A673 (cell line): ENCODE measurements at places on chromosomes 6 and 20. TPM values are rescaled to one million over a fixed set of nuclear protein-coding genes. Genes with fewer than 3 reads are reported as not detected.
A peak's percentile ranks its signal among the peaks of the same experiment; 100 is the strongest.

DNA sequence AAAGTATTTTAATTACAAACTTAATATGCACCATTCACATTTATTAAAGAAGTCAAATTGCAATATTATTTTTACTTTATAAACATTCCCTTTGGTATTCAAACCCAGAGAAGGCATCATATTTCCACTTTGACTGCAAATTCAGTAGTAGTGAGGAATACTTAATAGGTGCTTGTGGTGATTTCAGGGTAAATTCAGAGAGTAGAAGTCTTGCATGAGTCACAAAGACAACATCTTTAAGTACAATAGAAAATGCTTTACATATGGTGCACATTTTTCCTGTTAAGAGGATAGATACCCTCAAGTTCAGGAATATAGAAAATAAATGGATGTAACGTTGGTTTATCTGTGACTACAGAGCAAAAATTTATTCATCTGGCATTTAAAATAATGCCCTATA is 390.2 kb downstream of the TENT5A start:
- DNase-seq: no peak

MYH7B gene
- total RNA-seq: 0.34 and 1.1 TPM in 2 replicates

DNA sequence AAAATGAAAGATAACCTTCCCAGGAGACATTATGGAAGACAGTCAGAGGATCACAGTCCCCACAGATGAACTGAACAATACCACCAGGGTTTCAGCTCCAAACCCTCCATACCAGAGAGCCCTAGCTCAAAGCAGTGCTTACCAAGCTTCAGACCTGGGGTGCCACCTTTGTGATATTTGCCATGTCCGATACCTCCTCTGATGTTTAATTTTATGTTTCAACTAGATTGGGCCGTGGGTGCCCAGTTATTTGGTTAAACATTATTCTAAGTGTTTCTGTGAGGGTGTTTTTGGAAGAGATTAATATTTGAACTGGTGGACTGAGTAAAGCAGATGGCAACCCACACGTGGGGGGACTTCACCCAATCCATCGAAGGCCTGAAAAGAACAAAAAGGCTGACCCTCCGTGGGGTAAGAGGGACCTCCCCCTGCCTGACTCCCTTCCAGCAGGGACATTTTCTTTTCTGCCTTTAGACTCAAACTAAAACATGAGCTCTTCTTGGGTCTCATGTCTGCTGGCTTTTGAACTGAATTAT is 11.8 kb downstream of the SCML4 start:
- no peak for DNase-seq

GRCh38 chr6:158500016-158500735 is 59.7 kb upstream of the TMEM181 start:
- peak; percentile 67 for DNase-seq

GSTA2 gene
- not detected in 2 replicates for total RNA-seq

- DNase-seq: no peak
Measured at GRCh38 chr6:24539416-24539815, 44.6 kb downstream of the ALDH5A1 start.

DNA sequence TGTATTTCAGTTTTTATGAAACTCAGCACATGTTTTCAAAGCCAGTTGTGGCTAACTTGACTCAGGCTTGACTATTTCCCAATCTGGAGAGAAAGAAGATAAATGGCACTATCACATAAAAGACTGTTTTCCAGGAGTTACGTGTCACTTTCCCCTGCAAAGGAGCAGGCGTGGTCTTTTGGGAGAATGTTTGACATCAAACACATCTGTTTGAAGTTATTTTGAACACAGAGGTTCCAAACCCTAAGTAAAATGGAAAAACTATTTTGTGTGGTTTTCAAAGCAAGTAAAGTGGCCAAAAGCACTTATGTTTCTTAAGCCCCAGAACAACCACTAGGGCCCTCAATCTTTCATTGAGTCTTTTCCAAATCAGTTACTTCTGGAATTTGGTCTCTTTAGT is 89.7 kb downstream of the FOXF2 start:
- no peak for DNase-seq

C2 gene
- 0.56 and 1.2 TPM in 2 replicates for total RNA-seq

GRCh38 chr6:159760602-159761057 is 1.2 kb upstream of the ACAT2 start:
- DNase-seq: peak; percentile 59

HLA-G gene
- total RNA-seq: not detected in 2 replicates

DNA sequence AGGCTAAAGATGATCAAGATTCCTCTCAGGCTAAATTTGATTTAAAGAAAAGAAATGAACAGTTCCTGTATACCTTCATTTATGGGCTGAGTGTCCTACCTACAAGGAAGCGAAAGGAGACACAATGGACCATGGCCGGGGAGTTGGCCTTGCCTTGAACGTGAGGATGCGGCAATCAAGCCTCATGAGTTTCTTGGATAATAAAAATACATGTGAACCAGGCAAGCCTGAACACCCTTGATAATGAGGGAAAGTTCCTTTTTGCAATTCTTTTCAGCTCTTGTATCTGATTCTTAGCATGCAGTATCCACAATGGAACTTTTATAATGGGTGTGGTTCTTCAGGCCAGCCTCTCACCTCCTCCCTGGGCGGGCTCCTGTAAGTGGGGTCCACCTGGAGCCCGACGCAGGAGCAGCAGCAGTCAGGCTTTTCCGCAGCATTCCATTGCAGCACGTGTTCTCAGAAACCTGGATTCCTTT is 83.8 kb downstream of the RNASET2 start:
- no peak for DNase-seq

GRCh38 chr20:49675368-49676151 is 38.1 kb downstream of the B4GALT5 start:
- no peak for DNase-seq

OR2H1 gene
- total RNA-seq: not detected in 2 replicates

DNA sequence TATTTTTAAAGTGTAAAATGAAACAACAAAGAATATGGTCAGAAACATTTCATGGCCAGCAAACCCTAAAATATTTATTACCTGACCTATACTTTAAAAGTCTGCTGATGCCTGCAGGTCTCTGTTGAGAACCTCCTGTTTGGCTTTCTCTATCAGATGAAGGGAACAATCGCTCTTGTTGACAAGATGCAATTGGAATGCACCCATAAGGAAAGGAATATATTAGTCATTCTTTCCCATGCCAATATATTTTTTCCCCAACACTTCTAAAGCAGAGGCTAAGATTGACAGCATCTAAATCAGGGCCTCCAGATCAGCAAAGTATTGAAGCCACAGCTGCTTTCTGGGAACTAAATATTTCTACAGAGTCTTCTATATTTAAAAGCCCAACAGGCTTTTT is 897.8 kb downstream of the EPHA7 start:
- no peak for DNase-seq

- DNase-seq: peak; percentile 90
Measured at GRCh38 chr6:75204217-75204958, 1.5 kb downstream of the COL12A1 start.

DNA sequence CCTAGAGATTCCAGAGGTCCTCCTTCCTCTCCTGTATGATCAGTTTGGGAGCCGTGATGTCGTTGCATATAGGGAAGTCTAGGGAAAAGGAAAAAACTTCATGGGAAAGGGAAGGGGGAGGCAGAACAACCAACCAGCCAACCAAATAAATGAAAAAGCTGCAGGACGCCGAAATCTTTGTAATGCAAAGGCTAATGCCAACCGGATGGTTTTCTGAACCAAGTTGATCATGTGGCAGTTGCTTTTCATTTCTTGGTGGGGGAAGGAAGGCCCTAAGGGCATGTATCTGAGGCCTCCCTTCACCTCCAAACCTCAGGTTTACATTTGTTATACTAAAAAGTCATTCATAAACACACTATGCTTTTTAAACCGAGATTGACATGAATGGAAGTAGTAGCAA is 167.2 kb downstream of the ARID1B start:
- DNase-seq: no peak

DNA sequence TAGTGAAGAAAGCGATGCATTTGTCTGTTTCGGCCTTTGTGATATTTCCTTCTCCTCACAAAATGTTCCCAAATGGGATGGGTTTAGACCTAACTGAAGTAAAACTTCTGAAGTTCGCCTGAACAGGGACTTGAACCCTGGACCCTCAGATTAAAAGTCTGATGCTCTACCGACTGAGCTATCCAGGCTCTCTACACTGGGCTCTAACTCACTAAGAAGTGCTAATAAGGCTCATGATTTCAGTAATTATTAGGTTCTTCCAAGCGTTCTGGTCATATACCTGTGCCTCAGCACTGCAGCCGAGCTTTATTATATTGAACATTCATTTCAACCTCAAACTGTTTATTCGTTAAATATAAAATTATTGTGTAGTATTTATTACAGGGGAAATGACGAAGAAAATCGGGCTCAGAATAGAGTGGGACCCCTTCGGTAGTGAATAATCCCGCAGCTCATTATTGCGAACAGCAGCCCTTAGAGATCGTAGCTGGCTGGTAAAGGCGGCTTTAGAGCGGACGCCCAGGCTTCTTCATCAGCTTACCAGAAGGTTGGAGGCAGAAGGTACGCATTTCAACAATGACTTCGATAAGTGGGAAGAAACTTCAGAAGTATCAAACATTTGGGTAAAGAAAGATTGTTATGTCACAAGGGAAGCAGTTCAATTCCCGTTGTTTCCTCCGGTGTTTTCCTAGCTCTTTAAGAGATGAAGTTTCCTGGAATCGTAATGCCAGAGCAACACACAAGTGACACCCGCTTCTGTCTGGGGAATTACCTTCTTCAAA is 119.0 kb upstream of the ZNF184 start:
- DNase-seq: peak; percentile 80

DNA sequence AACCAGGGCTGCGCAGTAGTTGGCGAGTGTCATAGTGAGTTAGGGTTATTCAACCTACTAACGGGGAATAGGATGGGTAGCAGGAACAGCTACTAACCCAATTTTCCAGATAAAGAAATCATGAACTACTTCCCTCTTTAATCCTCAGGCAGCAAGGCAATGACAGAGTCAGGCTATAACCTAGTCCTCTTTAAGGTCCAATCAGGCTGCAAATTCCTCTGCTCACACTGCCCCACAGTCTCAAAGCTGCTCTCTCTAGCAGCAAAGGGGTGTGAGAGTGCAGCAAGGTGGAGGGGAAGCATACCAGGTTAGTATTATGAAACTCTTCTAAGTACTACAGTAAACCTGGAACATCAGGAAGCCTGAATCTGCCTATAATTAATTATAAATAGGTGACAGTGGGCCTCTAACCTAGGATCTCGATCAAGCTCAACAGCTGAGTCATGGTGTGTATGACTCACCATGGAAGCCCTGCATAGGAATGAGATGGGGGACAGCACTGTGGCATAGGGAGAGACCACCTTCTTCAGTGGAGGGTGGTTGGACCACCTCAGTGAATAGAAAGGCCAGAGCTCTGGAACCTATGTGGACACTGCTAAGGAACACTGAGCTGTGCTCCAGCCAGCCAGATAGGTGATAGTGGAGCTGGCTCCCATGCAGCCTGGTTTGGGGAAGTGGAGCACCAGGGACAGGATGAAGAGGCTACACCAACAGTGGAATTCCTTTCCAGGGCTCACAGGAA is 7.9 kb downstream of the PEX6 start:
- DNase-seq: peak; percentile 43

FAM209B gene
- 0.45 and 0.81 TPM in 2 replicates for total RNA-seq

DNA sequence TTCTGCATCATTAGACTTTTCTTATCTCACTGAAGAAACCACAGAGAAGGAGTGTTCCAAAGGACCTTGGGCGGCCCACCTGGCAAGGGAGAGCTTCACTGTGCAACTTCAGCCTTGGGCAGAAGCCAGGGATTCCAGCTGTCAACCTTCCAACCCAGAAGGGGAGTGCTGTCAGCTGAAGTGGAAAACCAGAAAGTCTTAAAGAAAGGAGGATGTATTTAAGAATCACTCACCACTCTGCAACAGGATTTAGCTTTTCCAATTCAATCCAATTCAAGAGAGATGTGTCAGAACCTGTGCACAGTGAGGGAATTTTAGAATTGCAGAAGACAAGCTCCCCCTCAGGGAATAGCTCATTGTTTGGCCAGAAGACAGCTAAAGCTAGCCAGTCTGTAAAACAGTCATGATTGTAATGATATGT is 553.7 kb downstream of the CD83 start:
- DNase-seq: peak; percentile 25

- DNase-seq: no peak
Measured at GRCh38 chr6:20001286-20001685, 164.1 kb downstream of the ID4 start.

DNA sequence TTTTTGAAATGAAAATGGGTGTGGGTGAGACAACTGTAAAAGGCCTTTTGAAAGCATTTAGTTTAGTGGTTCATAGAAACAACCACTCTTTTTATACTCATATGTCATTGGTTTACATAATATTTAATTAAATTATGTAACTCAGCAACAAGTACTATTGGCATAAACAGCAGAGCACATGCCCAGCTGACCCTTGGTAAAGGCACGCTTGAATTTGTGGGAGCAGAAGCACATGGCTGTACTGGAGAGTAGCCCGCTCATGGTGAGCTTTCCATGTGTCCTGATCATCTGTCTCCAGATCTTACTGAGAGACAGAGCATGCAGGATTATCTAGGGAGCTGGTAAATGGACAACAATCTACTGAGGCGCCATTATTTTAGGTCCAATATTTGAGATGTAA is 17.1 kb upstream of the KLHL31 start:
- DNase-seq: no peak

ARMH2 gene
- total RNA-seq: not detected in 2 replicates

DNA sequence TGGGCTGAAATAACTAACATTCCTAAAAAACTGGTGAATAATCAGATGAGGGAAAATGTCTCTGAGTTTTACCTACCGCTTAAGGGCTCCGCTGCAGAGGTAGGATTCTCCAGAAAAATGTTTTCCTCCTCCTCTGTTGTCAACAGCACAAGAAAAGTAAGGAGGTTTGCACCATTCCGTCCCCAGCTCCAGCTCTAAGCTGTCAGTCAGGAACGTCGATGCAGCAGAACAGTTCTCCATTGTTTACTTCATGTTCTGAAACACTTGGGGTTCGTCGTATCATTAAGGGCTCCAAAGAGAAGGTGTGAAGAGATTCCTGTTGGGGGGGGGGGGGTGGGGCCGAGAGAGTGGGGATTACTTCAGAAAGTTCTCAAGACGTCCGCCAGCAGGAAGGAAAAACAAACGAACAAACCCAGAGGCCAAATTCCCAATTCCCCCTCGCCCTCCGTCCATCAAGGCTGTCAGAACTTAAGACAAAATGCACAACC is 734 bp downstream of the MMS22L start:
- DNase-seq: peak; percentile 17

DNA sequence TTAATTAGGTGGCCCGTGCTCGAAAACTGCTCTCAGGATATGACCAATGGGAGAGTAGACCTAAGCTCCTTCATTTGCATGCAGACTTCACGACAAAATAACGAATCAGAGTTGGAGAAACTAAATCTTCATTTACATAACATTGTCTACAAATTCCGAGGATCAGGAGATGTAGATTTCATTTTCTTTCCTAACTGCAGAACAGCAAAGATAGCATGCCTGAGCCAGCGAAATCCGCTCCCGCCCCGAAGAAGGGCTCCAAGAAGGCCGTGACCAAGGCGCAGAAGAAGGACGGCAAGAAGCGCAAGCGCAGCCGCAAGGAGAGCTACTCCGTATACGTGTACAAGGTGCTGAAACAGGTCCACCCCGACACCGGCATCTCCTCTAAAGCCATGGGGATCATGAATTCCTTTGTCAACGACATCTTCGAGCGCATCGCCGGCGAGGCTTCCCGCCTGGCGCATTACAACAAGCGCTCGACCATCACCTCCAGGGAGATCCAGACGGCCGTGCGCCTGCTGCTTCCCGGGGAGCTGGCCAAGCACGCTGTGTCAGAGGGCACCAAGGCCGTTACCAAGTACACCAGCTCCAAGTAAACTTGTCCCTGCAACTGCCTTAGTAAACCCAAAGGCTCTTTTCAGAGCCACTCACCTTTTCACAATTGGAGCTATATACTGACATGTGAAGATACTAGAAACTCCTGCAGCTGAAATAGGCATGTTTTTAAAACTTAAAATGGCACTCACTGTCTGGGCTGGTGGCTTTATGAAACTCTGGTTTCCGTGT is 96.5 kb downstream of the HFE start:
- peak; percentile 83 for DNase-seq
